Activated naive CD4-positive, alpha-beta T cell (primary cell): ENCODE measurements at places on chromosomes 7 and 10.

GRCh38 chr10:115052226-115052625 lies 40.9 kb upstream of the ATRNL1 start:
- DNase-seq: no peak

DNA sequence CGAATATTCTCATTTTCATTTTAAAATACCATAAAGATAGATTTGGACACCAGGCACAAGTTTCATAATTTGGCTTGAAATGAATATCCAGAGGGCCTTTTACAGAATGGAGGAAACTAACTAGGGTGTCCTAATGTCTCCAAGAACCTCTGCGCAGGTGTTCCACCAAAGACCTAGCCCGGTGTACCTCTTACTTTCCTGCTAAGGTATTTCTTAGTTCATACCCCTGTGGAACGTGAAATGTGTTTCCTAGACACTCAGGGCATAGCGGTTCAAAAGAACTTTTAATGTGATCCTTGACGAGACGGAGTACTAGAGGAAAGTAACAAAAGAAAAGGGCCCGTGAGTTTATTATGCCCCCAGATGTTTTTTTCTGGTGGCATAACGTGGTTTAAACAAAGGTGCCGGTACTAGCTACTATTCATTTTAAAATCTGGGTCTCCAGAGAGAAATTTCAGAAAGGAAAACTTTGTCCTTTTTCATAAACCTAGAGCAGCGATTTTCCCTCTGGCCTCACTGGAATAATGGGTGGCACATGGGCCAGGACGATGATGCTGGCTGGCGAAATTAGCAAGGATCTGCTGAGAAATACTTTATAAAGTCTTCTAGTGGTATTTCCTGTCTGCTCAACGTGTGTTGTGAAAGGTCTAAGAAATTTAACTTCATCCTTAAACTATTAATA lies 1.4 kb downstream of the APBB1IP start:
- DNase-seq: no peak

- DNase-seq: no peak
Measured at GRCh38 chr10:108049668-108050067, 885.2 kb upstream of the SORCS1 start.

DNA sequence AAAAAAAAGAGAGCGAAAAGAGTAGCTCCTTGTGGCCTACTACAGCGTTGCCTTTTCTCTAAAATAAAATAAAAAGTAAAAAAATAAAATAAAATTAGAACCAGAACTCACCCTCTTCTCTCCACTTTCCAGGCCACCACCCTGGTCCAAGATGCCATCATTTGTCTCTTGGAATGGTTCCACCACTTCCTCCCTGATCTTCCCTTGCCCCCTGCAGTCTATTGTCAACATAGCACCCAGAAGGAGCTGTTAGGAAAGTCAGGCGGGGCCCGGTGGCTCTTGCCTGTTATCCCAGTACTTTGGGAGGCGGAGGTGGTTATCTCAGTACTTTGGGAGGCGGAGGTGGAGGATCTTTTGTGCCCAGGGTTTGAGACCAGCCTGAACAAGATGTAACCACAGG lies 7.6 kb upstream of the GRID2IP start:
- DNase-seq: no peak

- DNase-seq: no peak
Measured at GRCh38 chr7:43649755-43650274, 66.9 kb downstream of the STK17A start.

- no peak for DNase-seq
Measured at GRCh38 chr10:75544993-75545706, 113.7 kb downstream of the LRMDA start.

DNA sequence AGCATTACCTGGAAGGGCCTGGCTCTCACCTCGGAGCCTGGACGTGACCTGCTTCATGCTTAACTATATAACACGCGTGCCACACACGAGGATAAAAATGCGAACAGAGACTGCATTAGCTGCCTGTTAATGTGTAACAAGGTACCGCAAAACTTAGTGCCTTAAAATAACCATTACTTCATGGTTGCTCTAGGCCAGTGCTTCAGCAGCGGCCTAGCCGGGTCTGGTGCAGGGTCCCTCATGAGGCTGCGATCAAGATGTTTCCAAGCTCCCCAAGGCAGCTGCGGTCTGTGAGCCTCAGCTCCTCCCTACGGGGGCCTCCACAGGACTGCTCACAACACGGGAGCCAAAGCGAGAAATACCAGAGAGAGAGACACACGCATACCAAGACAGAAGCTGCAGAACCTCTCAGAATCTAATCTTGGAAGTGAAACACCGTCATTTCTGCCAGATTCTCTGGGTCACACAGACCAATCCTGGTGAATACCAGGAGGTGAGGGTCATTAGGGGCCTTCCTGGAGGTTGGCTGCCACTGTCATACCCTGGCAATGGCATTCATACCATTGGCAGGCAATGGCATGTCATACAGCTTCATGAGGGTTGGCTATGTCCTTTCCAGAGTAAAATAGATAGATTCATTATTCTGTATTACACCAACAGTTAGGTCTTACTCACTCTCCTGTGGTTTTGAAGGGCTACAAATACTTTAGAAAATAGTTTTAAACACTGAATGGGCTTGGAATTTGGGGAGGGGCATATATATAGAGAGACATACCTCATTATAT lies 94.5 kb downstream of the HIPK2 start:
- DNase-seq: no peak

DNA sequence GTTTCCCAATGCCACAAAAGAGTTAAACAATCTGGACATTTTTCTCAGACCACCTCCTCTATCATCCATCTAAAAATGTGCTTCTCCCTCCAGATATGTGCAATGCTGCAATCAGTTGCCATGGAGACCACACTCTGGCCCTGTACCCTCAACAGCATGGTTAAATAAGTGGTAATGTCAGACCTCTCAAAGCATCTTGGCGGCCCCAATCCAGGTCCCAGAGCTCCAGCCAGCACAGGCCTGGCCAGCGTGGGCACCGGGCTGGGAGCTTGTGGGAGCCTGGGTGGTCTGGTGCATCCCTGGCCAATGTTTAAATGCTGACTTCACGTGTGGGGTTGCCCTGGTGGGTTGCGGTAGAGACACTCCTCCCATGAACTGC lies 362.9 kb upstream of the ZNF32 start:
- DNase-seq: no peak

DNA sequence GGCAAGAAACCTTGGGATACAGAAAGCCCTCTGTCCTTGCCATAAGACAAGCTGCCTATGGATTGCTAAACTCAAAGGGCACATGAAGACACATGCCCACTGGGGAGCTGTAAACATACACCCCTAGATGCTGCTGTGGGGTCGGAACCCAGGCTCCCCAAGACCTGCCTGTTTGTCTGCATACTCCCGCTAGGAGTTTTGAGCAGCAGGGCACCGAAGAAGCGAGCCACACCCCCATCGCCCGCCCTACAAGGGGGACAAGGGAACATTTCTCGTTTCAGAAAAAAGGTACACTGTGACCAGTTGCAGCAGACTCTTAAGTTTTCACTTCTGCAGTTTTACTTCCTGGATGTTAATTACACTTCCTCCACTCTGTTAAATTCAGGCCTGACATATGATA lies 680.2 kb upstream of the GHITM start:
- no peak for DNase-seq

DNA sequence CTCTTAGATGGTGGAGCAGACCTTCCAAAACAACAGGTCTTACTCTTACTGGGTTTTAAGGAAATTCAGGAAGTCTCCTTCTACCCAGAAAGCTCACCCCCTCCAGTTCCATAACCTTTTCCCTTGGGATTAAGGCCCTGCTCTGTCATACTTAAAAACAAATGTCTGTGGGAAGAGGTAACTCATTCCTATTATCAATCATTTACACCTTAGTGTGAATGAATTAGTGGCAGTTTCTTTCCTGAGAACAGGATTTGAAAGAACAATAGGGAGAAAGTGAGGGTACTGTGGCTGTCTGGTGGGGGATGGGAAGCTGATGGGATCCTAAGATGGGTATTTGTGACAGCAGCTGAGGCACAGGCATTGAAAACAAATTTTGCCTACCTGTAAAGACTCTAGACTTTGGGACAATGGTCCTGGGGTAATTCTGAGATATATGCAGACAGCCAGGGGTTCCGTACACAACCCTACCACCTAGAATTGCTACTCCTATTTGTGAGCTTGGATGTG lies 22.2 kb upstream of the PDLIM1 start:
- DNase-seq: no peak

GRCh38 chr10:124494046-124494807 lies 32.6 kb downstream of the LHPP start:
- DNase-seq: no peak

- DNase-seq: peak; percentile 28
Measured at GRCh38 chr7:140475747-140476333, 3.5 kb downstream of the MKRN1 start.

- no peak for DNase-seq
Measured at GRCh38 chr10:99756159-99756558, 24.1 kb downstream of the CUTC start.

- DNase-seq: no peak
Measured at GRCh38 chr7:84705706-84706105, 481.1 kb downstream of the SEMA3D start.

GRCh38 chr10:79103585-79103984 lies 34.8 kb downstream of the ZMIZ1 start:
- DNase-seq: no peak

DNA sequence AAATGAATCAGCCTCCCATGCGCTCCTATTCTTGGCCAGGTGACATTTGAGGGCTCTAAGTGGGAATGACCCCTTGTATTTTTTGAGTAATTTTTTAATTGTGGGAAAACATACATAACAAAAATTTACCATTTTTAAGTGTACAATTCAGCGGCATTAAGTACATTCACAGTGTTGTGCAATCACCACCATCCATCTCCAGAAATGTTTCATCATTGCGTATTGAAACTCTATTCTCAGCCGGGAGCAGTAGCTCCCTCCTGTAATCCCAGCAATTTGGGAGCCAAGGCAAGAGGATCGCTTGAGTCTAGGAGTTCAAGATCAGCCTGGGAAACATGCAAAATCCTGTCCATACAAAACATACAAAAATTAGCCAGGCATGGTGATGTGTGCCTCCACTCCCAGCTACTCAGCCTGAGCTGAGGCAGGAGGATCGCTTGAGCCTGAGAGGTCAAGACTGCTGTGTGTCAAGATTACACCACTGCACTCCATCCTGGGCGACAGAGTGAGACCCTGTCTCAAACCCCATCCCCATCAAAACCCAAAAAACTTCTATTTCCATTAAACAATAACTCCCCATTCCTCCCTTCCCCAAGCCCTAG lies 2.5 kb downstream of the ANTXRL start:
- DNase-seq: no peak

GRCh38 chr7:139827042-139827441 lies 2.0 kb upstream of the TBXAS1 start:
- no peak for DNase-seq

DNA sequence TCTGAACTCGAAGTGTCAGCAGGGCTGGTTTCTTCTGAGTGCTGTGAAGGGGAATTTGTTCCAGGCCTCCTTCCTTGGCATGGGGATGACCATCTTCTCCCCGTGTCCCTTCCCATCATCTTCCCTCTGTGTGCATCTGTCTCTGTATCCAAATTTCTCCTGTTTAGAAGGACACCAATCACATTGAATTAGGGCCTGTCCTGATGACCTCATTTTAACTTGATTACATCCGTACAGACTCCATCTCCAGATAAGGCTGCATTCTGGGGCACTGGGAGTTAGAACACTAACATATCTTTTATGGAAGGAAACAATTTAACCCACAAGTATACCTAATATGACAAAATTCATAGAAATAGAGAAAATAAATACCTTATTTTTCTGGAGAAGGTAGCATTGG lies 76.8 kb upstream of the ANKRD1 start:
- no peak for DNase-seq

DNA sequence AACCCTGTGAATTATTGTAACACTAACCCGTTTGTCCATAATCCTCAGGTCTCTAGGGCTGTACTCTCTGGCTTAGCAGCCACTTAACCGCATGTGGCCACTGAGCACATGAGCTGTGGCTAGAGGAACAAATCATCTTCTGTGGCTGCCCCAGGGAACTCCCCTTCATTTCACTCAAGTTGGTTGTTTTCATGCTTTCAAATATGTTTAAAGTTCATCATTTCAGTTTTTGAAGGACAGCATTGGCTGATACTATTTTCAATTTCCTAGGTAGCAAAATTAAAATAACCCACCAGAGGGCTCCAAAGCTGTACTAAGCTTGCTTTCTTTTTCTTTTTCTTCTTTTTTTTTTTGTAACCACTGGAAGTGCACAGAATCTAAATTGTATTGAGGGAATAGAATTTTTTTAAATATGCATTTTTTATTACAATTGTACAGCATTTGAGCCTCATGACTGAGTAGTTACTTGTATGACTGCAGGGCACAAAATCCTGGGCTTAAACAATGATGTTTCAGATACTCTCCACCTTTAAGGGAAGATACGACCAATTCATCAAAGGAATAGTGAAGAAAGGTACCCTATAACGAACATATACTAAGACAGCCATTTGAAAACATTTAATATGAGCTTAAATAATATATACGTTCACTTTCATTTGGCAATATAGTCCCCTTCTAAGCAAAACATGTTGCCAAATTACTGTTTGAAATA lies 38.6 kb downstream of the MRC1 start:
- no peak for DNase-seq

- no peak for DNase-seq
Measured at GRCh38 chr7:139968931-139969330, 93.8 kb downstream of the PARP12 start.

DNA sequence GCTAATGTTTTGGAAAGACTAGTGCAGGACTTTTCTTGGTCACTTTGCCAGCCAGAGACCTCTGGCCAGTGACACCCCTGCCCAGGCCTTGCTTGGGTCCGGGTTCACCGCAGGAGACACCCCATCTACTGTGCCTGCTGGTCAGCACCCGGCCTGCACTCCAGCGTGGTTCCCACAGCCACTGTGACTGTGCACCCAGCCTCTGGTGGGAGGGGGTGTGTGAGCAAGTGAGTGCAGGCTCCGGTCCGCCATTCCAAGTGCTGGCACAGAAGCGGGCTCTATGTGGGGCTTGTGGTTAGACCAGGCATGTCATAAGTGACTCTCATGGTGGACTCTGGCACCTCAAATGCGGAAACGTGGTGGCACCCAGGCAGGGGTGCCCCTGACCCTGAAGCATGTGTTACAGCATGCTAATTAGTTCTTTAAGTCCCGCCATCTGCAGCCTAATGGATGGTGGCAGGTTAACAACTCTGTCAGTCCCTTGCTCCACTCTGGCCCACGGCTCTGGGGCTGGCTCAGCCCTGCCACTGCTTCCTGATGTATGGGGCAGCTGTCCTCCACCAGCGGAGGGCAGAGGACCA lies 311.9 kb upstream of the HGF start:
- peak; percentile 1 for DNase-seq

DNA sequence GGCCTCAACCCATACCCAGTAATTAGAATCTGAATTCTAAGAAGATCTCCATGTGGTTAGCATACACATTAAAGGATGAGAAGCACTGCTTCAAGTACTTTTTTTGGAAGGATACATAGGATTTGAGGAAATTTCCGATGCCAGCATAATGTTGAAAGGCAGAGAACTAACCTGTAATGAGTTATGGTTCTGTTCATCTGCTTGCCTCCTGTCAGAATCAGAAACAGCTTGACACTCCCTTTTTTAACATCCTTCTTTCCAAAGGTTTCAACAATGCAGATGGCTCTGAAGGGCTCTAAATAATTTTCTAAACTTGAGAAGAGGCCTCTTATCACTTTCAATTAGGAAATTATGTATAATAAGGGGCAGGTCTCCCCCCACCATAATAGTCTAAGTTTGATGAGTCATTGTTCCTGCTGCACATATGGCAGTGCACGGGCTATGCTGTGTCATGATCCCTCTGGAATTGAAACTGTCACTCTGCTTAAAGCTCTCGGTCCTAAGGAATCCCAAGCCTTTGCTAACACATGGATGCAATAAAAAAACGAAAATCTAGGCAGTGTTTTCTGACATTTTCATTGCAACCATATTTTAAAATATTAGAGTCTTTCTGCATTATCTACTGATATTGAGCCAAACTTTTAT lies 291.2 kb upstream of the FZD1 start:
- DNase-seq: no peak

GRCh38 chr7:1137517-1138167 lies 22.4 kb downstream of the ZFAND2A start:
- no peak for DNase-seq
